ENCODE measurements at places on chromosomes 4 and X.

DNA sequence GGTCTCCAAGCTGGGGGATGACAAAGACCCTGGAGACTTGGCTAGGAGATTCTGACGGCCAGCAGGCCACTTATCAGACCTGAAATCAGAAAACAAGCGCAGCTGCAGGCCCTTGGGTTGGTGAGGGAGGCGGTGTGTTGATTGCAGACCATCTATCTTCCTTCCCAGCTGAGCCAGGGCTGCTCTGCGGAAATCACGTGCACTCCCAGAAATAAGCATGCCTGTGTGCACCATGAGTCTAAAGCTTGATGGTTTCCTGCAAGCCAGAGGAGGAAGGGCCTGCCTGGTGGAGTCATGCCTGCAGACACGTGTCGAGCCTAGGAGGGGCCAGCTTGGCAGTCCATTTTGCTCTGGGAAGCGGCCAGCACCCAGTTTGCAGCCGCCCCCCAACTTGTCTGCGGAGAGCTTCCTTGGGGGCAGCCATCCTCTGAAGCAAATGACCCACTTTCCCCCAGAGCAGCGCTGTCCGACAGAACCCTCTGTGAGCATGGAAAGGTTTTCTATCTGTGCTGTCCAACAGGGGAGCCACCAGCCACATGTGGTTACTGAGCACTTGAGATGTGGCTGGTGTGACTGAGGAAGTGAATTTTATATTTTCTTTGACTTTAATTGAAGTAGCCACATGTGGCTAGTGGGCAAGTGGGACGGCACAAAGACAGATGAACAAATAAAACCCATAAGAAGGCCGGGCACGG is 175.7 kb upstream of the BCOR start:
- no peak for DNase-seq

DNA sequence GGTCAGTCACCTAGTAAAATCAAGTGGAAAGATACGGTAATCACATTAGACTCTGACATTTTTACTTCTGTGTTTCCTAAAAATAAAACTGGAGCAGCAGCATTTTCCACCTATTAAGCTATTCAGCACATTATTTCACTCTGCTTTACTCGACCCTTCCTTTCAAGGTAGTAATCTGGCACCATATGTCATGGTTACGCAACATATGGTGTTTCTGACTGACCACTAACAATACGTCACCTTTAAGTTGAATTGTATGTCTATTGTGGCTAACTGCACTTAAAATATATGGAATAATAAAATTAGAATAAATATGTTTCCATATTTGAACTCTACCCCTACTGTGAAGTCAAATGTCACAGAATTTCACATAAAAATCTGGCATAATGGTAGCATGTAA is 168.8 kb downstream of the CDS1 start:
- DNase-seq, result no peak

DNA sequence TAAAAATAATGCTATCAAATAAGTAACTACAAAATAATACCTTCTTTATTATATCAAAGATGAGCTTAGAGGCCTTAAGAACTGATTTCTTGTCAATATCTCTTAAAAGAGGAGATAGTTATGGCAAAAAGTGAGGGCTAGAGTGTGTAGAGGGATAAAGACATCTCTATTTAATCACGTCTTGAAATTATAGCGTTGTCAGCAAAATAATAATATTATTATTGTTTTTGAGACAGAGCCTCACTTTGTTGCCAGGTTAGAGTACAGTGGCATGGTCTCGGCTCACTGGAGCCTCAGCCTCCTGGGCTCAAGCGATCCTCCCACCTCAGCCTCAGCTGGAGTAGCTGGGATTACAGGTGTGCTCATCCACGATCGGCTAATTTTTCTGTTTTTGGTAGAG is 18.3 kb downstream of the SUPT20HL1 start:
- no peak for DNase-seq

GRCh38 chr4:81173213-81173612 is 41.8 kb downstream of the PRKG2 start:
- no peak for DNase-seq

DNA sequence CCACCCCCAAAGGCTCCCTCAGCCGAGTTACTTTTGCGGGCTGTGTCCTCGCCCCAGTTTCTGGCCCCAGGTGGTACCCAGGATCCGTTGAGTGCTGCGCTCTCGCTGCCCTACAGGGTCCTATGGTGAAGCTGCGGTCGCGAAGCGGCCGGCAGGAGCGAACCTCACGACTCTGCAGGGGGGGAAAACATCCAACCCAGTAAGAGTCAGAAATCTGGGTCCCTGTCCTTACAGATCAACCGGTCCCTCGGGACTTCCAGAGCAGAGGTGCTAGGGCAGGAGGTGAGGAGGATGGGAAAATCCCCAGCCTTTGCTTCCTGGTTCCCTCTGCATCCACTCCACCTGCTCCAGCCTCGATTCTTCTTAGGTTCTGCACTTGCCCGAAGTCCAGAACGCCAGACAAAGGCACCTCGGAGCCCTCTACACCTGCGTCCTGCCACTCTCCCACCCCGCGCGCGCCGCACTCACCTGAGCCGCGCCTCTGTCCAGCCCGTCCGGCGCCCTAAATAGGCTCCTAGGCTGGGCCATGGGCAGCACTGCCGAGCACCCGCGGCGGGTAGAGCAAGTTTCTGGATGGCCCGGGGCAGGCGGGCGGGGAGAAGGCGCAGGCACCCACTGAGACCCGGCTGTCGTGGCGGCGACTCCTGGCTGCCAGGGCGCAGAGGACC is at the start of gene HS3ST1:
HS3ST1 (minus strand) TSS at position 664 of the 668 bp plus-strand sequence. CDS start 28,889 bp downstream, outside the sequence.
- no peak for DNase-seq

All from GM03348 (cell line).